ENCODE measurements at places on chromosomes 2 and 18.

- no peak for DNase-seq
Measured at GRCh38 chr2:121038431-121038830, 246.6 kb downstream of the TFCP2L1 start.

GRCh38 chr2:39516347-39517101, 79.4 kb upstream of the MAP4K3 start:
- peak; percentile 87 for DNase-seq

DNA sequence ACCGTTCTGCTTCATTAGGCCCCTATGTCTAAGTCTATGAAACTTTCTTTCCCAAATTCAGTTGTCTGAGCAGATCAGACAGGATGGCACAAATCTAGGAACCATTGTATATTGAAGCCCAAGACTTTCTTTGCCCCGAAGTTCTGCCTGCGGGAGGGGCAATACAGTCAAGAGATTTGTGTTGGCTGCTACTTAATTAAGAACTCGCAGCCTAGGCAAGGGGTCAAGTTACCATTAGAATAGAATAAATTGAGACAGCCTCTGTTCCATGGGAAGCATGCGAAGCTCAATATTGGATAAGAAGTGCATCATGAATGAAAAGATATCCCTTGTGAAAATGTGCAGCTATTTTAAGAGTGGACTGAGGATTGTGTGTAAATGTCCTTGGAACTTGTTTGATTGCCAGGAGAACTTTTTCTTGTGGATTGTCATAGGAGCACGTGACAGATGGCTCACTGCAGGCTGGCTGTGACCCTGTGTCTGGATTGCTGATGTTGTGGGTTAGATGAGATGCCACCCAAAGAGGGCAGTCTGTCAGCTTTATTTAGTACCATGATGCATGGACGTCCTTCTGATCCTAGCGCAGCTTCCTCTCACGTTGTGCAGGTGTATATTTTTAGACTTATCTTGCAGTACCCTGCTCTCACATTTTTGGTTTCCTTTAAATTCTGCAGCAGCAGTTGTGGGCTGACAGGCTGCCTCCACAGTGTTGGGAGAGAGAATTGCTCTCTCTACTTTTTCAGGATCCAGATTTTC, 30.9 kb downstream of the HAUS1 start:
- no peak for DNase-seq

DNA sequence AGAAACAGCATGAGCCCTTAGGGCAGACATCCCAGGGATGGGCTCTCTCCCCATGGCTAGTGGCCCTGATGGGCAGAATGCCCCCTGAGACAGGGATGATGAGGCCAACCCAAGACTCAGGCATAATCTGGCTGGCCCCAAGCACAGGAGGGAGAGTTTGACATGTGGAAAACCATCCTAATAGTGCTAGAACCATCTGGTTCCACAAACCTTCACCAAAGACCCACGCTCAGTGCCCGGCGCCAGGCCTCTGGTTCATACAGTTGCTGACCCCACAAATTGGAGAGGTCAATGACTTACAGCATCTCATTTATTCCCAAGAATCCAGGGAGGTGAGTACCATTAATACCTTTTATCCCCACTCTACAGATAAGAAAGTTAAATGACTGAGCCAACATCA, 95.5 kb downstream of the TNS1 start:
- no peak for DNase-seq

- no peak for DNase-seq
Measured at GRCh38 chr2:60058781-60059180, 494.7 kb downstream of the BCL11A start.

GRCh38 chr2:235543128-235543750, 49.4 kb downstream of the AGAP1 start:
- no peak for DNase-seq

GRCh38 chr2:136031711-136032110, 46.3 kb upstream of the DARS1 start:
- DNase-seq = no peak

Measured in umbilical cord (tissue), 2 donors.